ENCODE measurements at places on chromosomes 16 and 17.

DNA sequence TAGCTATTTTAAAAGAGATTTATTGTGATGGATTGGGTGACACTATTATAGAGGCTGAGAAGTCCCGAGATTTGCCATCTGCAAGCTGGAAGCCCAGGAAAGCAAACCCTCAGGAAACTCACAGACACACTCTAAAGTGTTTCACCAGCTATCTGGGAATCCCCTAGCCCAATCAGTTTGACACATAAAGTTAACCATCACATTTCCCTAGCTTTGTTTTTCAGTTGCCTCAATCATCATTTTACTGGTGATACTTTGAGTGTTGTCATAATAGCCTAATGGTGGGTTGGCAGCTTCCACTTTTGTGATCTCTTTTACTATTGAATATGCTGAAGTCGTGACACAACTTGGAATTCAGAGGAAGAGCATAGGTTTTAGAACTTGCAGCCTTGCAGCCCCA, 1.8 kb downstream of the SGF29 start:
- DNase-seq = no peak

DNA sequence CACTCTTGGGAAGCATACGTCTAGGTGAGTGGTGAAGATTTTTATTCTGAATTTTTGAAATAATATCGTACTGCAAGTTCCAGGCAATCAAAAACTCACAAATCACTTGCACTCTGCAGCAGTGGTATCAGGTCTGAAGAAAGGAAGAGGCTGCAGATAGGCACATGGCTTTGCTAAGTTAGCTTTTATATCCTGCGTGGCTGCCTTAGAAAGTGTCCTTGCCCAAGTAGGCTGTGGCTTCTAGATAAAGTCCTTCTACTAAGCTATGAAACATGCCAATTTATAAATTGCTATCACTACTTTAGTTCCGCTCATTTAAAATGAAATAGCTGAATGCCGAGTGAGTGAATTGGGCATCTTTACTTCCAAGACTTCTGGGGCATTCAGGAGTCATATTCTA, 17.9 kb downstream of the WWOX start:
- DNase-seq = no peak

GRCh38 chr16:56672761-56673536, 3.3 kb downstream of the MT1H start:
- no peak for DNase-seq

DNA sequence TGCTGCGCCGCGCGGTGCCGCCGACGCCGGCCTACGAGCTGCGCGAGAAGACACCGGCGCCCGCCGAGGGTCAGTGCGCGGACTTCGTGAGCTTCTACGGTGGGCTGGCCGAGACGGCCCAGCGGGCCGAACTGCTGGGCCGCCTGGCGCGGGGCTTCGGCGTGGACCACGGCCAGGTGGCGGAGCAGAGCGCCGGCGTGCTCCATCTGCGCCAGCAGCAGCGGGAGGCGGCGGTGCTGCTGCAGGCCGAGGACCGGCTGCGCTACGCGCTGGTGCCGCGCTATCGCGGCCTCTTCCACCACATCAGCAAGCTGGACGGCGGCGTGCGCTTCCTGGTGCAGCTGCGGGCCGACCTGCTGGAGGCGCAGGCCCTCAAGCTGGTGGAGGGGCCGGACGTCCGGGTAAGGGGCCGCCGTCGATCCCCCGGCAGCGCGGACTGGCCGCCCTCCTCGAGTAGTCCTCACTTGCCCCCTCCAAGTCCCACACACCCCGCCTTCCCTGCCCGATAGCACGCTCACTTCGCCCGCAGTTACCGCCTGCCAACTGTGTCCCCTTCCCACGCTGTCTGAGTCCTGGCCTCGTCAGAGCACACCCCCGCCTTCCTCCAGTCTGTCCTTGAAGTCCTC, 470 bp downstream of the MLYCD start:
- peak; percentile 31 for DNase-seq

DNA sequence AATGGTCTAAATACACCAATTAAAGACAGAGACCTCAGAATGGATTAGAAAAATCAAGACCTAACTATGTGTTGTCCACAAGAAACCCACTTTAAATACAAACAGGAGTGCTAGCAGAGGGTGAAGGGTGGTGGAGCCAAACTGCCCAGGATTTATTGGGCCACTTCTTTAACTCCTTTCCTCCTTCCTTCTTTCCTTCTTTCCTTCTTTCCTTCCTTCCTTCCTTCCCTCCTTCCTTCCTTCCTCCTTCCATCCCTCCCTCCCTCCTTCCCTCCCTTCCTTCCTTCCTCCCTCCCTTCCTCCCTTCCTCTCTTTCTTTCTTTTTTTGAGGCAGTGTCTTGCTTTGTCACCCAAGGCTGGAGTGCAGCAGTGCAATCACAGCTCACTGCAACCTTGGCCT, 34.3 kb upstream of the EMP2 start:
- no peak for DNase-seq

- DNase-seq = no peak
These were observed 59.6 kb downstream of the SOCS1 start for GRCh38 chr16:11196286-11196828.
